ENCODE measurements at places on chromosomes 6 and 20.

- no peak for DNase-seq
These were observed 1.5 kb upstream of the GZF1 start for GRCh38 chr20:23360531-23360930.

- peak; percentile 63 for DNase-seq
These were observed 107.4 kb downstream of the SCML4 start for GRCh38 chr6:107716688-107717089.

GRCh38 chr6:127791779-127792528 lies 108.9 kb downstream of the THEMIS start:
- no peak for DNase-seq

GRCh38 chr20:44594730-44595129 lies 12.4 kb downstream of the PKIG start:
- no peak for DNase-seq

- DNase-seq: no peak
These were observed 255.9 kb downstream of the FOXC1 start for GRCh38 chr6:1865585-1865984.

Data from stimulated activated CD8-positive, alpha-beta memory T cell treated with anti-CD3 and anti-CD28 coated beads, Interleukin-7, amount 100 ng/mL, for 4 hours (primary cell).